Stimulated activated CD4-positive, alpha-beta T cell treated with anti-CD3 and anti-CD28 coated beads, Interleukin-12 subunit alpha, Interleukin-12 subunit beta, amount 100 ng/mL, for 48 hours (primary cell): ENCODE measurements at places on chromosomes 11 and 22.

GRCh38 chr22:37983860-37984791 is at the start of gene SOX10:
Gene SOX10 (minus strand): TSS chr22:37984555. CDS start chr22:37983784, 771 bp downstream.
- DNase-seq = no peak

- no peak for DNase-seq
These were observed 34.2 kb downstream of the PICALM start for GRCh38 chr11:86034710-86035109.

DNA sequence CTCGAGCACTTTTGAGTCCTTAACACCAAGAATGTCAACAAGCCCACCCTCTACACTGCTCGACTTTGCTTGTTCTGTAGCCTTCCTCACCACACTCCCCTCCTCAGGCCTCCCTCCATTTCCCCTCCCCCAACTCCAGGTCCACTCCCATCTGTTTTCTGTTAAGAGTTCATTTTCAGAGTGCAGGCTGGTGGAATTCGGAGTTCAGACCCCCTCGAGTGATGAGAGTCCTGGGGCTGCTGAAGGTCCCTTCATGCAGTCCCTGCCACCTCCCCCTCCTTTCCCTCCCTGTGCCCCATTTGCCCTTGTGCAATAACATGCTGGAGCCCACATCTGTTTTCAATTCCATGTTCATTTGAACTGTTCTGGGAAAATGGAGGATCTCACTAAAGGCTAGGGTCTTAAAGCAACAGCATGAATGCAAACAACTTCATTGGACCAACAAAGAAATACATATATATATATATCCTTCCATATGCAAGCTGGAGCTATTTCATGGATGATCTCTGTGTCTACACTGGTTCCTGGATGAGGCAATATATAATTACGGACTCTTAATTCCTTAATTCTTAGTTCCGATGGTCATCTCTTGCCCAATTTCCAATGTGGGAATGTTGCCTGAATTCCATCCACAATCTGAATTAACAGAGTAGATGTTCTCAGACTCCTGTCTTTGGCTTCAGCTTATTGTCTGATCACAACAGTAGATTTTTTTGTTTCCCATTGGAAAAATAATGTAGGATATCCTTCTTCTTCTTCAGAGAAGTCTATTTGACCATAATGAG is 340.4 kb downstream of the ETS1 start:
- no peak for DNase-seq

DNA sequence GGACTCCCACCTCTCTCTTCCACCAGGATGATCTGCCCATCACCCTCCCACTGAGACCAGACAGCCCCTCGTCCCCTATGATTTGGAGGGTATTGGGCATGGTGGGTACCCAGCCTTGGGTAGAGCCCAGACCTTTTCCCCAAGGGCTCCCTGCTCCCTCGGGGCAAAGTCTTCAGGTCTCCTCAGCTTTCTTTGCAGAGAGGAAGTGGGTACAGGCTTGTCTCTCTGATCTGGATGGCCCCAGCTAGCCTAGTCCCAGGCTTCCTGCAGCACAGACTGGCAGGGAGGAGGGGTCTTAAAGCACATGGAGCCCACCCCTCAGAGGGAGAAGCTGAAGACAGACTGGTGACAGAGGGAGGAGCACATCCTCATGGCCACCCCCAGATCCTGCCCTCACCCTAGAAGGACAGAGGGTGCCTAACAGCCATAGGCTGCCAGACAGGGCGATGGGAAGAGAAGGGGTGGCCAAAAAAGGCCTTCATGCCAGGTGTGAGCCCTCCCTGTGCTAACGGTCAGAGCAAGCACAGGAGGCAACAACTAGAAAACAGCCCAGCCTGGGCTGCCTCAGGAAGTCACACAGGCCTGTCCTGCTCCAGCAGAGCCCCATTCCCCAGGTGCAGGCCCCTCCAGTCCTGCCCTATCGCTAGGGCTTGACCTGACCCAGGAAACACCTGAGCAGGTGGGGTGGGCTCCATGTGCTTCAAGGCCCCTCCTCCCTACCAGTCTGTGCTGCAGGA is 30.4 kb downstream of the SLC22A12 start:
- DNase-seq = no peak

DNA sequence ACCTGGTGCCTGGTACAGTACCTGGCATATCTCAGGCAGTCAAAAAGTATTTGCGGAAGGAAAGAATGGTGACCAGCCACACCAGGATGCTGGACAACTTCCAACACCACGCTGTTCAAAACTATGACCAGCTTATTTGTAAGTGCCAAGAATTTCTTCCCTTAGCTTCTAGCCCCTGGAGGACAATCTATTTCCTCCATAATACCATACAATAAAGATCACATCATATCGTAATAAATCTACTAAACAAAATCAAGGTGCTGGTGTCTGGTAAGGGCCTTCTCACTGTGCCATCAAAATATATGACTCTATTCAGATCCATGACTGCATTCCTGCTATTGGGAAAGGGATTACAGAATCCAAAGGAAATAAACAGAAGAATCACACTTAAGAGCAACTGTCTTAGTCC is 51.5 kb downstream of the ALG9 start:
- no peak for DNase-seq

- no peak for DNase-seq
These were observed 310.1 kb upstream of the SORL1-AS1 start for GRCh38 chr11:121762820-121763219.

DNA sequence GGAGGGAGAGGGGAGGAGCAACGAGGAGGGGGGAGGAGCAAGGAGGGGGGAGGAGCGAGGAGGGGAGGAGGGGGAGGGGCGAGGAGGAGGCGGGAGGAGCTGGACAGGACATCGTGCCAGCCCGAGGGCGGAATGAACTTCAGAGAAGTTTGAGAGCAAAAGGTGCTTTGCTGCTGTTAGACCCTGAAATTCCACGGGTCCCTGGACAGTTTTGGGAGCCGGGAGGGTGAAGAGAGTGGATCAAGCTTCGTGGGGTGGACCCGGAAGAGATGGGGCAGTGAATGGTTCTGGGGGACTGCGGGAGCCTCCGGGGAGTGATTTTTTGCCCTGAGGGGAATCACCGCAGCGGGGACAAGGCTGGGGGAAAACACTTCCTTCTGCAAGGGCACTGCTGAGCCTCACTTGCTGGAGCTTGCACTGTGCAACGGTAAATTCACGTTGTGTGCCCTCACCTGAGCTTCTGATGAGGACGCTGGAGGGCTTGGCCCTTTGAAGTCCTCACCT is 10.7 kb upstream of the NLRP6 start:
- DNase-seq = peak; percentile 31

- no peak for DNase-seq
These were observed 73.2 kb downstream of the ARHGAP8 start for GRCh38 chr22:44825310-44826150.

- DNase-seq = no peak
These were observed 5.5 kb downstream of the KIAA0930 start for GRCh38 chr22:45235101-45235777.

DNA sequence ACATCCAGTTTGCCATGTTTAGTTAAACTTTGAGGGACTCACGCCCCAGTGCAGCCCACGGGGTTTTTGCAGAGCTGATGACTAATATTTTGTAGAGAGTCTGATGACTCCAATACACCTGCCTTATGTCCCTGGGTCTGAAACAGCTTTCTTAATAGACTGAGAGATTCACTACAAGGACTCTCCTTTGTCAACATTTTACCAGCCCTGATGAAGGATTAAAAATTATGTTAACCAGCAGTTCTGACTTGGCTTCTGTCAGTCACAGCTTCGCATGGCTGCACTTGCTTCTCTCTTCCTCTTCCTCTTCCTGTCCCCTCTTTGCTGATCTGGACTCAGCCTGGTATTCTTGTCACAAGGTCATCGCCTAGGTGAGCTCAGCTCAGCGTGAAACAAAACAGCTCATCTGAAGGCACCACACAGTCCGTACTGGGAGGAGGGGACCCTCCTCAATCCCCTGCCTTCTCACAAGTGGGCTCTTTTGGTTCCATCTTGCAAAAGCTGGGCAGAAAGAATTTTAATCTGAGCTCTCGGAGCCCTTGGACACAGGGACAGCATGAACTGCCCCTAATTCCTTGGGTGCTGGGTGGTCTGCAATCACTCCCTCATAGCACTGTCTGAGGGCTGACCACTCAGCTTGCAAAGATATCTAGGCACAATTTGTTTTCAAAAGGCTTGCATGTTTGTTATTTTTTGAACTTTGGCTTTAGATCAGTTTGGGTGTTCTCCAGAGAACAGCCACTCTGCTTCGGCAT is 38.1 kb upstream of the POU2AF1 start:
- DNase-seq = no peak

- DNase-seq = no peak
These were observed 53.3 kb downstream of the WNT11 start for GRCh38 chr11:76152741-76153570.

GRCh38 chr11:104152941-104153505 is 10.9 kb downstream of the PDGFD start:
- no peak for DNase-seq

DNA sequence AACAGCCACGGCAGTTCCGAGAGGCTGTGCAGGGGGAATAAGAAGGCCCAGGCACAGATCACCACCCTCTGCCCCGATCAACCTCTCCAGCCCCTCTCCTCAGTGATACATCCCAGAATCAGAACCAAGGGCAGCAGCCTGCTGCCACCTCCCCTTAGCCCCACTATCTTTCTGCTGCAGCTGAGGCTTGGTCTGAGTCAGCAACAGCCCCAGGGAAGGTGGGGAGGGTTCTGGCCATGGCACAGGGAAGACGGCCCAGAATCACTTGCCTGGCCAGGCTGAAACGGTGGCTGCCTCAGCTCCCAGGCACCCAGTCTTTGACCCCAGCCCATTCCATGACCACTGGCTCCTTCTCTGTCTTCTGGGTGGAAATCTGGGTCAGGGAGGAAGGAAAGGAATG is 2.3 kb downstream of the CHID1 start:
- DNase-seq = no peak
